ENCODE measurements at places on chromosomes 16 and 17.

- peak; percentile 27 for DNase-seq
These were observed at the start of gene KIF19 for GRCh38 chr17:74325743-74326379. KIF19 (plus strand) TSS chr17:74326226; CDS start chr17:74326350, 124 bp downstream.

GRCh38 chr16:83272843-83273242 is 534.9 kb upstream of the HSBP1 start:
- no peak for DNase-seq

- DNase-seq = no peak
These were observed 41.6 kb downstream of the ARHGAP23 start for GRCh38 chr17:38469875-38470274.

DNA sequence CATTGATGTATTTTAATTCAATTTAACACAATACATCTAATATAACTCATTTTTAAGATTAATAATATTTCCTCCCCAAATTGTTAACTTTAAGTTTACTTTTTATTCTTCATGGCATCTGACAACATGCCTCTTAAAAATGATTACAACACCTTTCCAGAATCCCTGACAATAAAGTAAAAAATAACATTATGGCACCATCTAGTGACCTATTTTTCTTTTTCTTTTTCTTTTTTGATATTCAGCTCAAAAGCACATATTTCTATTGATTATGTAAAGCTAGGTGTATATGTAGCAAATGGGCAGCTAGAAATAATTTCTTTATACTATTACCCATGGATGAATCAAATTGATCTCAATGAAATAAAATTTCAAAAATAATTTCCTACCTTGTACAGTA is 834.3 kb upstream of the CDH8 start:
- no peak for DNase-seq

DNA sequence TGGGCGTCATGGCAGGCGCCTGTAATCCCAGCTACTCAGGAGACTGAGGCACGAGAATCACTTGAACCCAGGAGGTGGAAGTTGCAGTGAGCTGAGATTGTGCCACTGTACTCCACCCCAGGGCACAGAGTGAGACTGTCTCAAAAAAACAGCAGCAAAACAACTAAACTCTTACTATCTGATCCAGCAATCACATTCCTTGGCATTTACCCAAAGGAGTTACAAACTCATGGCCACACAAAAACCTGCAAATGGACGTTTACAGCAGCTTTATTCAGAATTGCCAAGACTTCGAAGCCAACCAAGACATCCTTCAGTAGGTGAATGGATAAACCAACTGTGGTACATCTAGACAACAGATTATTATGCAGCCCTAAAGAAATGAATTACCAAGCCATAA is 4.0 kb downstream of the SIAH1 start:
- DNase-seq = no peak

GRCh38 chr16:21156767-21157467 is 1.6 kb upstream of the LDAF1 start:
- DNase-seq = no peak

- DNase-seq = no peak
These were observed 6.2 kb downstream of the KRTAP4-6 start for GRCh38 chr17:41133880-41134735.

DNA sequence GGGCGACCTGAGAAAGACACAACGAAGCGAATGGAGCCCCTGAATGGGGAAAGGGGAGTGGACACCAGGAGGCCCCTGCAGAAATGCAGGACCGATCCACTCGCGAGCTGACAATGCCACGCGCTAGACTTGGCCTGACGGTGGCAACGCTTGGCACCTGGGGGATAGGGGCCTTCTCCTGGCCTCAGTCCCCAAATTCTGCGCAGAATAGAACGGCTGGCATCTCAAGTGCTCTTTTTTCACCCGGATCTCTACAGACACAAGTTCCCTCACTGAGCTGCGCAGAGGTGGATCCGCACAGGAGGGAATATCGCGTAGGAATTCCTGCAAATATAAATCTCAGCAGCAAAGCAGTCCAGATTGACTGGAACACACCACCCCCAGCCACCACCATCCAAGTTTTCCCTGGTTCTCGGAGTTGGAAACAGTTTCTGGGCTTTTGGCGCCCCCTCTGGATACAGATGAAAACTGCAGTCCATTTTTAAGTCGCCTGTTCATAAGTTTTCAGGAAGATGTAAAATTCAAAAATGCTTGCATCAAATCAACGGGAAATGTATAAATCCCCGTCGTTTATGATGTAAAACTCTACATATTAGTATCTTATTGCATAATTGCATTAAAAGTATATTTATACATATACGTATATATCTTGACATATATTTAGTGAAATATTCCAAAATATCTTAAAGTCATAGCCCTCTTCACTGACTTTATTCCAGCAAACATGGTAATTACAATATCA is 2.3 kb upstream of the SOX9 start:
- DNase-seq = no peak

All from stimulated activated CD8-positive, alpha-beta memory T cell treated with anti-CD3 and anti-CD28 coated beads, Interleukin-7, amount 100 ng/mL, for 24 hours (primary cell).